ENCODE measurements at places on chromosomes 7 and 10. TPM values are rescaled to one million over a fixed set of nuclear protein-coding genes. Genes with fewer than 3 reads are reported as not detected.
A peak's percentile ranks its signal among the peaks of the same experiment; 100 is the strongest.

- DNase-seq: no peak
Measured at GRCh38 chr7:95335093-95335492, 10.8 kb upstream of the PON1 start.

DNA sequence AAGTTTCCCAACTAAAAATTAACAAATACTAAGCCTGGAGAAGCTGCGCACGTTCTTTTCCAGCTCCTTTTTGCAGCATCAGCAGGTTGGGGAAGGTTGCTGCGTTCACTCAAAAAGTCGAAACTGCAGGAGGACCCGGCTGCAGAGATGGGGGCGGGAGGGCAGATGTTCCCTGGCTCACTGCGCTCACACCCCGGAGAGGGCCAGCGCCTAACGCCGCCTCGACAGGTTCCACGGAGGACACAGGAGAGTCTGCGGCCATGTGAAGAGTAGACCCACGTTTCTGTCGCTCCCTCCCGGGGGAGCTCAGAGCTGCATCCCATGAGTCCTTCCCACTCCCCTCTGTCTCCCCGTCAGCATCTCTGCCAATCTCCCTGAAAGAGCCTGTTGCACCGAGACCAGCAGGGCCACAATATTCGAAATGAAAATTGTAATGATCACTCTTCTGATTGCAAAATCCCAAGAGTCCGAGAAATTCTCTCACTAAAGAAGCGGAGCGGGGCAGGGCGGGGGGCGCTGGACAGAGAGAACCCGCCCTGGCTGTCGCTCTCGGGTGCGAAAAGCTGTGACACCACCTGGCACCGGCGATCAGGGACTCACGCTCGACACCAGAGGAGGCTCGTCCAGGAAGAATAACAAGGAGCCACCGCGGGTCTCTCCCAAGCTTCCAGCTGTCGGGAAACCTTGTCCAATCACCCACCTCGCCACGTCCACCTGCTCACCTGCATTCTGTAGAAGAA is 131.5 kb upstream of the PFKP start:
- DNase-seq: no peak

The KLF14 gene
- not detected for polyA plus RNA-seq

The HKDC1 gene
- 0.01 TPM for polyA plus RNA-seq

The CPXM2 gene
- polyA plus RNA-seq: 66.0 TPM

DNA sequence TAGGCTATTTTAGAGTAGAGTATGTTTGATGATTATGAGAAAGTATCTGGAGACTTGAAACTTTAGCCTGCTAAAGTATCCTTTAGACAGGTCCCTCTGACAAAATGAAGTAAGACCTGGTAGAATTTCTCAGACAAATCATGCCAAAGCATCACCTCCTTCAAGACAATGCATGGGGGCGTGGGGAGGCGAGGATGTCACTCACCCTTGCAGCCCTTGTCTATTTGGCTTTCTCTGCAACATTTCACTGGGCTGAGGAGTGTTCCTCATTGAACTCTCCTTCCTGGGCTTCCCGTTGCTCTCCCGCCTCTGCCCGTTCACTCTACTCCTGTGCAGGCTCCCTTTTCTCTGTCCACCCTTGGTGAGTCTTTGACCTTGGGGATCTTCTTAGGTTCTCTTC is 98.5 kb downstream of the JAZF1 start:
- no peak for DNase-seq

- DNase-seq: no peak
Measured at GRCh38 chr10:129107525-129107924, 359.5 kb upstream of the MGMT start.

DNA sequence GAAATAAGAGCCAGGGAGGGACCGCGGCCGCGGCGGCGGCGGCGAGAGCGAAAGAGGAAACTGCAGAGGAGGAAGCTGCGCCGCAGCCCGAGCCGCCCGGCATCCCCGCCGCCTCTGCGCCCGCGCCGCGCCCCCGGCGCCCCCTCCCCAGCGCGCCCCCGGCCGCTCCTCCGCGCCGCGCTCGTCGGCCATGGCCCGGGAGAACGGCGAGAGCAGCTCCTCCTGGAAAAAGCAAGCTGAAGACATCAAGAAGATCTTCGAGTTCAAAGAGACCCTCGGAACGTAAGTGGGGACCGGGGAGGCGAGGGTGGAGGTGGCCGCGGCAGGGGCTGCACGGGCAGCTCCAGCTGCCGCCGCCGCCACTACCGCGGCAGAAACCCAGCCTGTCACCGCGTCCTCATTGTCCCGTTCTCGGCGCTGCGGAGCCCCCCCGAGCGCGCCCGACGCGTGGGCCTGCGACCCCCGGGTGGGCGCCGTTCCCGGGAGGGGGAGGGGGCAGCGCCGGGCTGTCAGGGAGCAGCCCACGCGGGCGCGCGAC is 351 bp downstream of the CAMK1D start:
- peak; percentile 38 for DNase-seq

DNA sequence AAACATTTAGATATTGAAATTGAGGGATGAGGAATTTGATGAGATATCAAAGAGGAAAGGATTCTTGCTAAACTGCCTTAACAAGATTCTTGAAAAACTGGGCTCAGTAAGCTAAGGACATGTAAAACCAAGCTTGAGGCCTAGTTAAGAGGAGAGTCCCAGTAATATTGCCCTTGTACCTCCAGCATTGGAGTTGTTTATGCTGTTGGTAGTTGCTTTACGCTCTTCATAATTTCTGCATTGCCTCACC is 156.1 kb upstream of the TRIM24 start:
- DNase-seq: no peak

DNA sequence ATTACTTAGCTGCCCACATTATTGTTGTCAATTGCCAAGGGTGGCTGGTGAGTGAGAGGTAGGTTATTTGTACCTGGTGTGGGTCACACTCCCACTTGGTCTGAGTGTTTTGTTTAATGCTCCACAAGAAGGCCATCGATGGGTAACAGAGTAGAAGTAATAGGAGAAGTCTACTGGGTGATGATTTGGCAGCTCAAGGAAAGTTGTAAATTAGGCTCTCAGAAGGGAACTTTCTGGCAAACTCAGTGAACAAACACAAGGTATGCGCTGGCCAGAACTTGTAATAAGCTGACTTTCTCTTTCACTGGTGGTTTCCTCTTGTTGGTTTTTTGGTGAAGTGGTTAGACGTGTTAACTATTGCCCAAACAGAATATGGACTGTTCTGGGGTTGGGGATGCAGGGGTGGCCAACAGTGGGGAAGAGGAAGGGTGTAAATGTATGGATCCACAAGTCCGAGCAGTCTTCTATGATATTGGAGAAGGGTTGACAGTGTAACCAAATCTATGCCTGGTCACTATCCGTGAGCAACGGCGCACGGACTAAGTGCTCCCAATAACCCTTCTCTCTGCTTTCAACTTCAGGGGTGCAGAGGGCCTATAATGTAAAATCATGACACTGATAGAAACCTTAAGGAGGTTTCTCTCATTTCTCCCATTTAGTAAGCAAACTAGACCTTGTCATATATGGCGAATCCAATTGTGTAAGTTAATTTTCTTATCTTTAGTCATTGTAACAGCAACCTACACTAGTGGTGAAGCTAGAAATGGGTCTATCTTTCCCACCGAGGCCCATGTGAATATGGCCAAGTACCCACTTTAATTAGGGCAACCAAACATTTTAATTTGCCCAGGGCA is 212.8 kb downstream of the PTEN start:
- DNase-seq: no peak

DNA sequence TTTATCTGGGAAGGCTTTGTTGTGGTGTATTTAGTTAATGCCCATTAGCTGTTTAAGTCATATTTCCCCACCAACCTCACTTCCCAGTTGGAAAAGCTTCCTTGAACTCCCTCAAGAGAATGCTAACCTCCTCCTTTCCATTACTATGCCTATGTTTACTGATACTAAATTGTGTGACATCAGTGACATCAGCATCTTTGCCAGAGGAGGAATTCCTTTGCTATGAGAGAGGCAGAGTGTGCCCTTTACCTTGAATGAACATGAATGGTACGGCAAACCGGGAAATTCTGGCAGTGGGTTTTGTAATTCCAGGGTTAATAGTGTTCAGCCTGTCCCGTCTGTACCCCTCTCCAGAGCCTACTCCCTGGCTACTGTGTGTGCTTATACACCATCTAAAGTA is 22.1 kb upstream of the GLCCI1 start:
- no peak for DNase-seq

GRCh38 chr10:13271552-13272163 is 28.2 kb downstream of the PHYH start:
- DNase-seq: peak; percentile 52

DNA sequence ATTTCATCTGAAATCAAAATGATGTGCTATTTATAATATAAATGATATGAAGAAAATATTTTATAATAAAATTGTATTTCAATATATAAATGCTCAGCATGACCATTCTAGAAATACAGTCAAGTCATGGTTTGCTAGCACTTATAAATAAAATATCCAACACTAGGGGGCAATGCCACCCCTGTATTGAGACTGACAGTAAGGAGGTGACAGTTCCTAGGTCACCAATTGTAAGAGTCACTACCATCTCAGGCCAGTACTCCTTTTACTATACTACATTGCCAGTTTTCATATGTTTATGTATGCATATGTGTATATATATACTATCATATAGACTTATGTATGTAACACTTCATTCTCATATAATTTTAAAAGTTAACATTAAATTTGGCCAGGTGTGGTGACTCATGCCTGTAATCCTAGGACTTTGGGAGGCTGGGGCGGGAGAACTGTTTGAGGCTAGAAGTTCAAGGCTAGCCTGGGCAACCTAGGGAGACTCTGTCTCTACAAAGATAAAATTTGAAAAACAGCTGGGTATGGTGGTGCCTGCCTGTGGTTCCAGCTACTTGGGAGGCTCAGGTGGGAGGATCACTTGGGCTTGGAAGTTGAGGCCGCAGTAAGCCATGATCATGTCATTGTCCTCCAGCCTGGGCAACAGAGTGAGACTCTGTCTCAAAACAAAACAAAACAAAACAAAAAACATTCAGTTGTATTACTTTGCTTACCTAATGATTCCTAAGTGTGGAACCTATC is 2.4 kb upstream of the CNOT4 start:
- DNase-seq: no peak

The MEIG1 gene
- 0.67 TPM for polyA plus RNA-seq

GRCh38 chr7:129690701-129691100 is 79.2 kb downstream of the NRF1 start:
- no peak for DNase-seq

DNA sequence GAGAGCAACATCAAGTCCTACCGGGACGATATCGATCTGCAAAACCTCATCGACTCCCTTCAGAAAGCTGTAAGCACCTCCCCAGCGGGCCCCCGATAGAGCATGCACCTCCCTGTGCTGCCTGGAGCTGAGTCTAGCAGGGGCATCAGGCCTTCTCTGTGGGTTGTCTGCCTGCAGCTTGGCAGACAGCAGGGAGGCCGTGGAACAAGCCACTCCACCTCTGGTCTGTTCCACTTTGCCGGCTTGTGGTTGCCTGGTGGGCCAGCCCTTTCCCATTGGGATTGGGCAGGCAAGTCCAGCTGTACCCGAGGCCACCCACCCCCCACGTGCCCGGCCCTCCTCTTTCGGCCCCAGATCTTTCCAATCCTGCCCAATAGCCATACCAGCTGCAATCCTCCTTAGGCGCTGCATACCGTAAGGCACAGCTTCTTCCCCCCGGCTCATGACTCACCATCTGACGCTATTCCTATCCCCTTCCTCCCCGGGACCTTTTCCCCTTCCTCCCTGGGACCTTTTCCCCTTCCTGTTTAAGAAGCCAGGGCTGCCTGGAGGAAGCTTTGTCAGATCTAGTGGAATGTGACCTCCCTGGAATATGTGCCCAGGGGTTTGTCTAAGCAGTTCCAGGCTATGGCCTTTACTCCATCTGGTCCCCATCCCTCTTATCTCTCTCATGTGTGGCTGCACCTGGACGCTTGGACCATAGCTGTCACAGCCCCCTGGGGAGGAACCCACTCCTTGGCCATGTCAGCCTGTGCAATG is 28.1 kb upstream of the SH2D4B start:
- DNase-seq: no peak

The SEC31B gene
- polyA plus RNA-seq: 8.1 TPM

GRCh38 chr10:50641626-50642025 is 17.9 kb upstream of the SGMS1 start:
- no peak for DNase-seq

GRCh38 chr7:64314566-64314965 is 805 bp downstream of the ZNF736 start:
- no peak for DNase-seq

The ACSM6 gene
- polyA plus RNA-seq: not detected

GRCh38 chr7:55538538-55538937 is 33.8 kb downstream of the VOPP1 start:
- no peak for DNase-seq

The PIK3AP1 gene
- polyA plus RNA-seq: 9.9 TPM

The GPR37 gene
- 0.24 TPM for polyA plus RNA-seq

The SPDYE9 gene
- polyA plus RNA-seq: 0.11 TPM

The GPR26 gene
- not detected for polyA plus RNA-seq

DNA sequence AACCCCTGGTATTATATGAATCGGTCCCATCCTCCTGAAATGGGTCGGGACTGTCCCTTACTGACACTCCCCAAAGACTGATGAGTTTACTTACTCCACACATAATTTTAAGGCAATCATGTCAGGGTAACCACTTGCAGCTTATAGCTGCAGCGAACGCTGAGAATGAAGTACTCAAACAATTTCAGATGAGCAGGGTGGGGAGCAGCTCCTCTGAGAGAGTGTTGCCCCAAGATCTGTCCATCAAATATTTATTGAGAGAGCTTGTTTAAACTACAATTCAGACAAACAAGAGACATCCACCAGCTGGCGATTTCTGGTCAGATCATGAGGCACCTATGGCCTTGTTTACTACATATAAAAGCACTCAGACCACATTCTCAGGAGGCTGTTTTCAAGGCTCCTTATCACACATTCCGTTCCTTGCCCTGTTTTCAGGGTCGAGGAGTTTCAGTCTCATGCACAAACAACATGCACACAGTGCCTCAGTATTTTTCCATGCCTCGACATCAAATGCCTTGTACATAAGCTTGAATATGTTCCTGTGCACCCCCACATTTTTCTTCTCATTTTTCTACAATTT is 80.1 kb downstream of the THSD7A start:
- DNase-seq: no peak

GRCh38 chr7:158497627-158498026 is 90.0 kb downstream of the PTPRN2 start:
- DNase-seq: no peak
